ENCODE measurements at places on chromosomes 13 and 19.
A peak's percentile ranks its signal among the peaks of the same experiment; 100 is the strongest.

- no peak for DNase-seq
These were observed 4.6 kb downstream of the SAFB start for GRCh38 chr19:5627395-5627904.

DNA sequence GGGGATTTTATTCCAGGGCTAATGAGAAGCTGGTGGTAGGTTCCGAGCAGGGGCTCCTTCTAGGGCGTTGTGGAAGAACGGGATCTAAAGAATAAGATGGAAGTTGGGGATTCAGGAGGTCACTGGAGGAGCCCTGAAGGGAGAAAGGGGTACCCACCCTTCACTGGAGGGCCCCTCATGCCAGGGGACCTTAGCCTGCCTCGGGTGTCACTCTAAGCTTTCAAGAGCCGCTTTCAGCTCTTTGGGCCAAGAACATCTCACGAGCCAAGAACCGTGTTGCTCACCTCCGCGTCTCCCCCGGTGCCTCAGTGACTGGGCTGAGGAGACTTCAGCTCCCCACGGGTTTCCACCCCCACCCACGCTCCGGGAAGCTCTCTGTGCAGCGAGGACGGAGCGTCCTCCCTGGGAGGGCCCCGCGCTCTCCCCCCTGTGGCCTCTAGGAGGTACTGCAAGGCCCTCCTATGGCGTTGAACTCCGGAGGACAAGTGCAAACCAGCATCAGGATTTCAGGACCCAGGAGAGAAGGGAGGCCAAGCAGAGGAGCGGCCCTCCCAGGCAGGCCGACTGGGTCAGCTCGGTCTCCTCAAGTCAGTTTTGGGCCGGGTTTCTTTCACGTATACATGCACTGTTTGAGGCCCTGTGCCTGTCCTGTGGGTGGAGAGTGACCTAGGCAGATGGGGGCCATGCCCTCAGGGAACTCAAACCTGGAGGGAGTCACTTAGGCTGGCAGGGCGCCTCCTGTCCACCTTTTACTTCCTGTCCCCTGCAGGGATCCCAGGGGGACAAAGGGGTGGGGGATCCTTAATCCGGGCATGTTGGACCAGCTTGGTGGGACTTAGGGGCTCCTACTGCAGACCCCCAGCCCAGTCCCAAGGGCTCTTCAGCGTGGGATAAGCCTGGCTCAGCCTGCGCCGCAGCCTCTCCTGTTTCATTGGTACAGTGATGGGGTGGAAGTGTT, 5.1 kb upstream of the KRTDAP start:
- DNase-seq = peak; percentile 7

- DNase-seq = no peak
These were observed 4.0 kb downstream of the KLF16 start for GRCh38 chr19:1859331-1859781.

DNA sequence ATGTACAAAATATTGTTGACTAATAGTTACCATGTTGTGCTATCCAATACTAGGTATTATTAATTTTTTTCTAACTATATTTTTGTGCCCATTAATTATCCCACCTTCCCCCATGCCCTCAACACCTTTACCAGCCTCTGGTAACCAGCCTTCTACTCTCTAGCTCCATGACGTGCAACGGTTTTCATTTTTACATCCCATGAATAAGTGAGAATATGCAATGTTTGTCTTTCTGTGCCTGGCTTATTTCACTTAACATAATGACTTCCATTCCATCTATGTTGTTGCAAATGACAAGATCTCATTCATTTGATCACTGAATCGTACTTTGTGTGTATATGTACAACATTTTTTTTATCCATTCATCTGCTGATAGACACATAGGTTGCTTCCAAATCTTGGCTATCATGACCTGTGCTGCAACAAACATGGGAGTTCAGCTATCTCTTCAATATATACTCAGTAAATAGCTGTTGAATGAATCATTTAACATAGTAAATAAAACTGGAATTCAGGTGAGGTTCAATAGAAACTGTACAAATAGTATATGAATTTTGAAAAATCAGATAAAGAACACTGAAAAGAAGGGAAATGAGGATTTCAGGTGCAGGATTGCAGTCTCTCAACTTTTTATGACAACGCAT, 509.0 kb upstream of the MIR17HG start:
- DNase-seq = no peak

GRCh38 chr13:81770868-81771505, 1430.1 kb upstream of the SPRY2 start:
- no peak for DNase-seq

- no peak for DNase-seq
These were observed 102.8 kb upstream of the SLC10A2 start for GRCh38 chr13:103168901-103169508.

GRCh38 chr19:18388100-18388959, 2.4 kb downstream of the GDF15 start:
- no peak for DNase-seq

GRCh38 chr19:912181-913079, 589 bp downstream of the R3HDM4 start:
- no peak for DNase-seq

GRCh38 chr13:27088619-27089018, 83.0 kb downstream of the USP12 start:
- no peak for DNase-seq

GRCh38 chr13:79866436-79866835, 385.5 kb downstream of the NDFIP2 start:
- DNase-seq = no peak

GRCh38 chr13:98549728-98550317, 27.1 kb downstream of the STK24 start:
- DNase-seq = no peak

GRCh38 chr13:33932769-33933406, 114.9 kb downstream of the RFC3 start:
- DNase-seq = no peak

DNA sequence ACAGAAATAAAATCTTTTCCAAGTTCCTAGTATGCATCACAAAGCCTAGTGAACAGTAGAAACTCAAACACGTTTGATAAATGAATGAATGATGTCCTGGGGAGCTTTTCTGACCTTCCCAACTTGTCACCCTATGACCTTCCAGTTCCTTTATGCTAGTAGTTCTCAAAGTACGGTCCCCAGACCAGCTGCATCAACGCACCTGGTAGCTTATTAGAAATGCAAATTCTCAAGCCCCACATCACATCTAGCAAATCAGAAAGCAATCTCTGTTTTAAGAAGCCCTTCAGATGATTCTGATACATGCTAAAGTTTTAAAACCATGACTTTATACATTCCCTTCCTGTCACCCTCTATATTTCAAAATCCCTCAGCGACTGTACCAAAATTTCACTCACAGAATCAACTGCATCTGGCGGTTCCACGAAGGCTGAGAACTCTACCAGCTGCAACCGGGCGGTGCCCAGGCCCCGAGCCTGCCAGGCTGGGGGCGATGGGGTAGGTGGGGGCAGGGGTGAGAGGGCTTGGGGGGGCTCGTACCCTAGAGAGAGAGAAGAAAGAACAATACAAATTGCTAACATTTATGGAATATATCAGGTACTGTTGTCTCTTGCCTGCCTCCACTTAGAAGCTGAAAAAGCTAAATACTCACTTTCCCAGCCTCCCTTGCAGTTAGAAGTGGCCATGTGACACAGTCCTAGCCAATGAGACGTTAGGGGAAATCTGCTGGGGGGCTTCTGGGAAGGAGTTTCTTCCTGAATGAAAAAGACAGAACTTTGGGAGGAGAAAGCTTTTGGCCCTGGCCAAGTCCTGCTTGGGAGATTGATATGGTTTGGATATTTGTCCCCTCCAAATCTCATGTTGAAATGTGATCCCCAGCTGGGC, 13.3 kb downstream of the CD37 start:
- no peak for DNase-seq

- DNase-seq = no peak
These were observed 6.4 kb upstream of the ERICH6B start for GRCh38 chr13:45621950-45622349.

DNA sequence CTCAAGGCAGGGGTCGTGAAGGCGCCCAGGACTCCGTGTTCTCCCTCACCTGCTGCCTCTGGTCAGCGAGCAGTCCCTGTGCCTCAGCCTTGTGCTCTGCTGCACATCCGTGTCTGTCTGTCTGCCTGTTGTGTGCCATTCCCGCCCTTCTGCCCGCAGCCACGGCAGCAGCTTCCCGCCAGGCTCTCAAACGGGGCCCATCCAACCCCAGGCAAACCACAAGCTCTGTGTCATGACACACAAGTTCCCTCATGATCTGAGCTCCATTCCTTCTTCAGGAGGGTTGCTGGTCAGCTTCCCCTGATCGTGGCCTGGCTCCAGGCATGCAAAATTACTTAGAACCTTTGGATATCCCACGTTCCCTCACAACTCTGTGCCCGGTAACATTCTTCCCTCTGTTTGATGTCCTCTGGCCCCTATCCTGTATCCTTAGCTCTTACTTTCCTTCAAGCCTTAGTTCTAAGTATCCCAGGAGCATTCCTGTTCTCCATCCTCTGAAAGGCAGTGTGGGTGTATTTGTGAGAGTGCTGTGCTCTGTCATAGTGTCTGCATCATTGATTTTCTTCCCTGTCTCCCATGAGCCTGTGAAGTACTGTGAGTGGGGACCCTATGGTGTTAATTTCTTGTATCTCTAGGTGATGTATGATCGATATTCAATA, 3.2 kb downstream of the GPR183 start:
- no peak for DNase-seq

DNA sequence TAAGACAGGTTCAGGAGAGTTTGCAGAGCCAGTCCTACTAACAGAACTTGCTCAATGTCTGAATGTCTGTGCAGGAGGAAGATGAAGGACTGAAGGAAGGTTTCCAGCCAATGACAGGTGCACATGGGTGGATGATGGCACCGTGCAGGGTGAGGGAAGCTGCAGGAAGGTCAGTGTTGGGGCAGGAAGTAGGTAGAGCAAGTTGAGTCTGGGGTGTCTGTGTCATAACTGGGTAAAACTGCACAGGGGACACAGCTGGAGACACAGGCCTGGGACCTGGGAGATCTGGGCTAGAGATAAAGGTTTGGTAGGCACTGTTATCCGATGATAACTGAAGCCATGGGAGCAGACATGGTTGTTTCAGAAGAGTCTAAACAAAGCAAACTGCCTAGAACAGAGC, 116.9 kb downstream of the USP12 start:
- DNase-seq = no peak

DNA sequence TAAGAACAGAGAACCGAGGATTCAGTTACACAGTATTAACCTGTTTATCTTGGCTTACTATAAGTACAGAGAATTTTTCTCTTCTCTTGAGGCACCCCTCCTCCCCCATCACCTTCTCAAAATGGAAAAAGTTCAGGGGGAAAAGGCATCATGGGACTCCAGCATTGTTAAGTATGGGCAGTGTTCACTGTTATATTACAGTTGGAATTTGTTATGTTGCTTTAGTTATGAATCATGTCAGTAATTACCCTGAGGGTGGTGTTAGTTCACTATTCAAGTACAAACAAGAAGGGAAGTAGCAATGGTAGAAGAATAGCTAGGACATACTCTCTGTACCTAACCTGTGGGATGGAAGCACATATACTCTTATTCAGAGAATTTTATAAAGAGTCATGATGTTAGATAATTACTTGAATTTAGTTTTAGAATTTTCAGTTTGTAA, 12.0 kb downstream of the LPAR6 start:
- DNase-seq = peak; percentile 59

DNA sequence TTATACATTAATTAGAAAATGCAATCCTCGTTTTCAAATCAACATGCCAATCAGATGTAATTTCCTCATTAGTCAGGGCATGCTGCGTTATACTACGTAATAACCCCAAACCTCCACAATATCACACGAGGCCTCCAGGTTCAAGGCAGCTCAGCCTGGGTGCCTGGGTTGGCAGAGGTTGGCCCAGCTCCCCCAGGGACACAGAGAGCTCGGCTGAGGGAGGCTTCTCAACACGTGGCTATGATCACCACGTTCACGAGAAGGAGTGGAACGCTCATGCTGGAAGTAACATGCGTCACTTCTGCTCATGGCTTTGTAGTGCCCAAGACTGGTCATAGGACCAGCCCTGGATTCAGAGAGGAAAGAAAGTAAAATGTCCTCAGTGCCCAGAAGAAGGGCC, 144.9 kb upstream of the SOX1 start:
- no peak for DNase-seq

GRCh38 chr19:23286477-23286876, 36.3 kb upstream of the ZNF724 start:
- DNase-seq = no peak

DNA sequence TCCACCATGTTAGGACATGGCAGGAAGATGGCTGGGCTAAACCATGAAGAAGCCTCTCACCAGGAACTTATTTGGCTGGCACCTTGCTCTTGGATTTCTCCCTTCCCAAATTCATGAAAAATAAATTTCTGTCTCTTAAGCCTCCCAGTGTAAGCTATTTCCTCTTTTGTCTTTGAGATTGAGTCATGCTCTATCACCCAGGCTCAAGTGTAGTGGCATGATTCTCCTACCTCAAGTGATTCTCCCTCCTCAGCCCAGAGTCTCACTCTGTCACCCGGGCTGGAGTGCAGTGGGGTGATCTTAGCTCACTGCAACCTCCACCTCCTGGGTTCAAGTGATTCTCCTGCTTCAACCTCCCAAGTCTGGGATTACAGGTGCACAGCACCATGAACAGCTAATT, 12.6 kb downstream of the ZNF888 start:
- no peak for DNase-seq

DNA sequence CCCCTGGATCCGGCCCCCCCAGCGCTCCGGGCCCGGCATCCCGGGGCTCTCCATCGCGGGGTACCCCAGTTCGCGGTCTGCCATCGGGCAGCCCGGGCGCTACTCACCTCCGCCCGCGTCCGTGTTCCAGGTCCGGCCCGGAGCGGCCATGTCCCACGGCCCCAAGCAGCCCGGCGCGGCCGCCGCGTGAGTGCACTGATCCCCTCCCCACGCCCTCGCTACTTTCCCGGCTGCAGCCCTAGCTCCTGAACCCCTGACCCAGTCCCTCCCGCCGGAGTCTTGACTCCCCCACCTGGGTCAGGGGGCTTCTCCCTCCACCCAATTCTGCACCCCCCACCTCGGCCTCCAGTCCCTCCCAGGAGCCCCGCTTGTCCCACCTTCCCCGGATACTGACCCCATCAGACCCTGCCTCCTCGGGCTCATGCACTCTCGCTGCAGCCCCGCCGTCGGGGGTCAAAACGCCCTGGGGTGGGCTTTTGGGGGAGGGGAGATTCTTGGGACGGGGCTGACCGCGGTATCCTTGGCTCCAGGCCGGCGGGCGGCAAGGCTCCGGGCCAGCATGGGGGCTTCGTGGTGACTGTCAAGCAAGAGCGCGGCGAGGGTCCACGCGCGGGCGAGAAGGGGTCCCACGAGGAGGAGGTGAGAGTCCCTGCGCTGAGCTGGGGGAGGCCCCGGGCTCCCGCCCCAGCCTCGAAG, 566 bp downstream of the HMG20B start:
- no peak for DNase-seq

Data from AG09319 (cell line).